ENCODE measurements at places on chromosomes 5 and 9. TPM values are rescaled to one million over a fixed set of nuclear protein-coding genes. Genes with fewer than 3 reads are reported as not detected.

DNA sequence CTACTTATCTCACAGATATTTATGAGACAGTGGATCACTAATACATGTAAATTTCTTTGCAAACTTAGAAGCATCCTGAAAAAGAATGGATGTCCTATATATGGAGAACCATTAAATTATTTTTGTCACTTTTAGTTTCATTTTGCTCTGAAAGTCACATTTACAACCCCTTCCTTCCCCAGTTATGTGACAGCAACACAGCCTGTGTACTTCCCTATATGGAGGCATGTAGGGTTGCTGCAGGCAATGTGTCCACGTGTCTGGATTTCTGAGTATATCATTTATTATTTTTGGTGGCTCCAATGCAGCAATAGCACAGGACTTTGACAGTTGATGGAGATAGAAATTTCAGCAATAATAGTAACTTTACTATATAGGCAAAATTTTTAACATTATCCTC is 156.4 kb downstream of the ST8SIA4 start:
- H3K4me1 ChIP-seq, result no peaks in the 10 kb centered on the region
- H3K4me3 ChIP-seq, result no peak overlapping the region
- no peak overlapping the region for H3K27ac ChIP-seq
- H3K27me3 ChIP-seq, result no peaks in the 10 kb centered on the region

DNA sequence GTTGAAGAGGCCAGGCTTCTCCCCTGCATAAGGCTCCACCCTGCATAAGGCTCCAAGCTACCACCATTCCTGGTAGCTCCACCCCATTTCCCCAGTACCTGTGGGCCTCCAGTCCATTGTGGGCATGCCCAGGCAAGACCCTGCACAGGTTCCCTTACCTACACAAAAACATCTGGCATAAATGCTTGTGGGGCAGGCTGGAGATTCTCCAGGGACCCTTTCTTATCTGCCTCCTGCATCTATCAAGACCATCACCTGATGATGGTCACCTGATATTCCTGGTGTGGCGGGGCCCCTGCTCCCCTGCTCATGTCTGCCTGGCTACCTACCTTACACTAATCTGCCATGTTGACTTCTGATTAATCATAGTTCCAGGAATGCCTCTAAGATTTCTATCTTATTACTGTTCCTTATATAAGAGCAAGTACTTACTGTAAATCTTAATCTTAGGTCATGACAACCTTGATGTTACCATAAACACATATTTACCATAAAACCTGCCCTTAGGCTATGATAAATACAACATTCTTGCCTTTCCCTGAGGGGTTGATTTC is 41.0 kb downstream of the FGD3 start:
- no peaks in the 10 kb centered on the region for H3K36me3 ChIP-seq
- no peaks in the 10 kb centered on the region for H3K4me1 ChIP-seq
- no peak for DNase-seq
- H3K4me3 ChIP-seq, result no peak overlapping the region
- H3K27ac ChIP-seq, result no peak overlapping the region

DNA sequence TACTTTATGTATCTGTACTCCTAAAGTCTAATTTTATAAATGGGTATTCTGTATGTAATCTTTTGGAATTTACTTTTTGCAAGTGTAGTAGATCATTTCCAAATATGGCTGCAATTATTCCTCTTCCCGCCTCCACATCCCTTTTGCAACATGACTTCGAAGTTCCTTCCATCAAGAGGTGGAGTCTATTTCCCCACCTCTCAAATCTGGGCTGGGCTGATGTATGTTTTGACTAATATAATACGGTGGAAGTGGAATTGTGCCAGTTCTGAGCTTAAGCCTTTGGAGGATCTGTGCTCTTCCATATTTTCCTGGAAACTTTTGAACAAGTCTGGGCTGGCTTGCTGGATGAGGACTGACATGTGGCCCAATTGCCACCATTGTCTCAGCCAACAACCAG is 155.9 kb downstream of the FGF18 start:
- H3K27me3 ChIP-seq, result no peaks in the 10 kb centered on the region
- no peak overlapping the region for H3K4me3 ChIP-seq
- DNase-seq, result no peak
- H3K36me3 ChIP-seq, result no peaks in the 10 kb centered on the region
- H3K27ac ChIP-seq, result no peak overlapping the region

The CEP78 gene
- total RNA-seq, result 14.0 TPM

- no peak overlapping the region for H3K27ac ChIP-seq
- no peaks in the 10 kb centered on the region for H3K27me3 ChIP-seq
- DNase-seq, result no peak
- H3K4me3 ChIP-seq, result no peak overlapping the region
- no peaks in the 10 kb centered on the region for H3K36me3 ChIP-seq
Measured at GRCh38 chr5:35041261-35041660, 6.5 kb downstream of the AGXT2 start.

The DNAJC25 gene
- 8.3 TPM for total RNA-seq

GRCh38 chr9:117375956-117376355 is 38.9 kb downstream of the ASTN2 start:
- H3K4me1 ChIP-seq, result no peaks in the 10 kb centered on the region
- H3K27me3 ChIP-seq, result no peaks in the 10 kb centered on the region
- no peak overlapping the region for H3K27ac ChIP-seq

The PHF24 gene
- 1.1 TPM for total RNA-seq

- no peak for DNase-seq
- H3K27me3 ChIP-seq, result no peaks in the 10 kb centered on the region
- no peaks in the 10 kb centered on the region for H3K4me1 ChIP-seq
- H3K4me3 ChIP-seq, result no peak overlapping the region
- H3K27ac ChIP-seq, result no peak overlapping the region
- H3K36me3 ChIP-seq, result no peaks in the 10 kb centered on the region
Measured at GRCh38 chr9:123680352-123680751, 249.6 kb downstream of the DENND1A start.
